ENCODE measurements at places on chromosomes 5 and 9. TPM values are rescaled to one million over a fixed set of nuclear protein-coding genes. Genes with fewer than 3 reads are reported as not detected.

DNA sequence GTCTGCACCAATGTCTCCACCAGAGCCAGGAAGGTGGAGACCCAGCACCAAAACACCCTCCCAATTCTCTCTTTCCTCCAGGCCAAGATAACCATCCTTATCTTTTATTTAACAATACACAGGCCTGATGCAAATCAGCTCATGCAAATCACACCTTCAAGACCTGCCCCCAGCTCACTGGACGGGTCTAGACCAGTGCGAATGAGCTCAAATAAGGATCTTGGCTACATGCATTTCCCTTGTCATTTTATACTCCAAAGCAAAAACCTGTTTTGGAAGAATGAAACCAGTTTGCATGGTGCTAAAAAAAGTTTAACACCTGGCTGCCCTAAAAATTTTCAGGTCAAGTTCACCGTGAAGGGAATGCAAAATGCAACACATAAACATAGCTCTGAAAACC lies 31.9 kb upstream of the DAPK1 start:
- DNase-seq, result no peak

- DNase-seq, result no peak
These were observed 139.7 kb downstream of the LRRC70 start for GRCh38 chr5:62718324-62718723.

- no peak for DNase-seq
These were observed 607 bp downstream of the PCSK1 start for GRCh38 chr5:96432216-96433065.

DRD1 gene
- total RNA-seq, result 0.09 TPM

PCDHA2 gene
- total RNA-seq, result not detected
